Upper lobe of right lung (tissue), 1 donor: ENCODE measurements at places on chromosomes 16 and 17. TPM values are rescaled to one million over a fixed set of nuclear protein-coding genes. Genes with fewer than 3 reads are reported as not detected.

GRCh38 chr17:77647531-77647930 lies 311.0 kb upstream of the TNRC6C start:
- no peak overlapping the region for H3K4me3 ChIP-seq
- H3K27ac ChIP-seq, result no peak overlapping the region
- peaks cover 11% of the 10 kb centered on the region for H3K27me3 ChIP-seq
- H3K4me1 ChIP-seq, result no peaks in the 10 kb centered on the region
- no peaks in the 10 kb centered on the region for H3K36me3 ChIP-seq

The ACSM5 gene
- 4.5 TPM for total RNA-seq

DNA sequence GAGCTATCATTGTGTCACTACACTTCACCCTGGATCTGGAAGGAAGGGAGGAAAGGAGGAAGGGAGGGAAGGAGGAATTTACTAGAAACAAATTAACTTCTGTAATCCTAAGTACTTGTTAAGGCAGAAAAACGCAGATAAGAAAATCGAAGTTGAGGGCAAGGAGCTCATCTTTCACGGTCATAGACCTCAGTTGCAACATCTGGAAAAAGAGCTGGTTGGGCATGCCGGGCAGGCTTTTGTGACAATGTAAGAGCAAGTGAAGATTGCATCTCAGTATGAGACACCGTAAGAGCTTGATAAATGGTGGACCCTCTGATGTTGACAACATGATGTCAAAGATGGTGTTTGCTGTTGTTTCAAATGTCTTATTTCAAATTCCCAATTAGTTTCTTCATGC lies 721.5 kb downstream of the MAF start:
- DNase-seq, result no peak
- no peaks in the 10 kb centered on the region for H3K36me3 ChIP-seq
- no peaks in the 10 kb centered on the region for H3K4me1 ChIP-seq
- H3K27ac ChIP-seq, result no peak overlapping the region
- no peaks in the 10 kb centered on the region for H3K27me3 ChIP-seq

The SPIRE2 gene
- total RNA-seq, result 9.5 TPM

DNA sequence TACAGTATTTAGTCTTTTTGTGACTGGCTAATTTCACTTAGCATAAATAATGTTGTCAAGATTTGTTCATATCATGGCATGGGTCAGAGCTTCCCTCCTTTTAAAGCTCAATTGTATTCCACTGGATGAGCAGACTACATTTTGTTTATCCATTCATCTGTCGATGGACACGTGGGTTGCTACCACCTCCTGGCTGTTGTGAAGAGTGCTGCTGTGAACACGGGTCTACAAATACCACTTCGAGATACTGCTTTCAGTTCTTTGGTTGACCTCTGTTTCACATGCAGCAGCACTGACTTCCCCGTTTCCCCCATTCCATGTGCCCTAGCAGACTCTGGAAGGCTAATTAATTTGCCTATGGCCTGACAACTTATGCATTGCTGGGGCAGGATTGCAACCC lies 285.4 kb downstream of the SHISA9 start:
- H3K4me3 ChIP-seq, result no peak overlapping the region
- H3K27ac ChIP-seq, result no peak overlapping the region
- DNase-seq, result no peak
- H3K36me3 ChIP-seq, result no peaks in the 10 kb centered on the region
- no peaks in the 10 kb centered on the region for H3K27me3 ChIP-seq
